Activated naive CD4-positive, alpha-beta T cell treated with anti-CD3 and anti-CD28 coated beads, Interleukin-2, amount 10 ng/mL, durations not matched to agents 7 days and 5 days (primary cell): ENCODE measurements at places on chromosomes 1 and 21.

GRCh38 chr1:145788580-145788979, 35.3 kb downstream of the RNF115 start:
- no peak overlapping the region for H3K27ac ChIP-seq
- no peak overlapping the region for H3K4me3 ChIP-seq
- no peak for DNase-seq

GRCh38 chr1:1894354-1895059, 3.6 kb upstream of the GNB1 start:
- H3K4me3 ChIP-seq: no peak overlapping the region
- peaks cover 50% of the 10 kb centered on the region for H3K27me3 ChIP-seq
- peaks cover 37% of the 10 kb centered on the region for H3K4me1 ChIP-seq
- H3K36me3 ChIP-seq: peaks cover 4% of the 10 kb centered on the region
- no peak overlapping the region for H3K27ac ChIP-seq

DNA sequence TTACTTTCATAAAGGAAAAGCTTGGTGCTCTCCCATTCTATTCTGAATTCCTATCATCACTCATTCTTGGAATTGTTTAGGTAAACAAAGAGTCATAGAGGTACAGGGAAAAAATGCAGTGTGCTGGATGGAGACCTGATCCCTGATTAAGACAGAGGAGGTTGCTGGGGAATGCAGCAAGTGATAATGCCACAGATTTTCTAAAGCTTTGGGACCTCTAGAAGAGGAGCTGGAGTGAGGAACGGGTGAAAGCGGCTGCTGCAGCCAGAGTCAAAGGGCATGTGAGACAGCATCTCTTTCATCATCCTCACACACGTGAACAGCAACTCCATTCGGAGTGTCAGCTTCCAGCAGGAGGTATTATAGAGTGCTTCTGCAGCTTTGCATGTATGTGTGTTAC, 54.9 kb upstream of the DIPK1A start:
- no peak for DNase-seq
- H3K4me1 ChIP-seq: peaks cover 15% of the 10 kb centered on the region
- peaks cover 13% of the 10 kb centered on the region for H3K27me3 ChIP-seq
- no peaks in the 10 kb centered on the region for H3K36me3 ChIP-seq
- no peak overlapping the region for H3K27ac ChIP-seq
- H3K4me3 ChIP-seq: no peak overlapping the region

- peaks cover 14% of the 10 kb centered on the region for H3K27me3 ChIP-seq
- no peak overlapping the region for H3K27ac ChIP-seq
- no peak overlapping the region for H3K4me3 ChIP-seq
- no peaks in the 10 kb centered on the region for H3K36me3 ChIP-seq
- no peak for DNase-seq
These were observed 121.2 kb upstream of the SLC44A3 start for GRCh38 chr1:94698759-94699502.

DNA sequence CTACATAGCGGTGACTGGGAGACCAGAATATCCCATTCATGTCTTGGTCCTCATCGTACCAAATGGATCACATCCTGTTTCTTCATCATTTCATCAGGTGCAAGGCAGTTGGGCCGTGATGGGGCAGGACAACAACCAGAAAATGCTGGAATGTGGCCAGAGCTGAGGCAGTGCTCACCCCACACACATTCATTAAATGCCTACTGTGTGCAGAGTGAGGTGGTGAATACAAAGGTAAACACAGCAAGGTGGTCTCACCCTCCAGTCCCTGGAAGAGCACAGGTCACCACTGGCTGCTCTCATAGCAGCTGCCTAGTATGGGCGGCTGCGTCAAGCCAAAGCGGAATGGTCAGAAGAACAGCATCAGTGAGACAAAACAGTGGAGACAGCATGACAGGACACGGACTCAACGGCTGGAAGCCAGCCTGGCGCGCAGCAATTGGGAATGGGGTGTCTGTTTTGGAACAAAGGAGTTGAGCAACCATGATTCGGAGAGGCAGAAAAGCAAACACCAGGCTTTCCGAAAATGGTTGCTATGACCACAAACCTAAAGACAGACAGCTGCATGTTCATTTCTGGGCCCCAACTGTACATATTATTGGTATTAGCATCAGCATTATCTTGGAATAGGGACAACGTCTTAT, 5.6 kb upstream of the ADAMTSL4 start:
- no peak overlapping the region for H3K27ac ChIP-seq
- H3K4me1 ChIP-seq: peaks cover 4% of the 10 kb centered on the region
- H3K27me3 ChIP-seq: peaks cover 65% of the 10 kb centered on the region
- no peak for DNase-seq
- no peaks in the 10 kb centered on the region for H3K36me3 ChIP-seq

DNA sequence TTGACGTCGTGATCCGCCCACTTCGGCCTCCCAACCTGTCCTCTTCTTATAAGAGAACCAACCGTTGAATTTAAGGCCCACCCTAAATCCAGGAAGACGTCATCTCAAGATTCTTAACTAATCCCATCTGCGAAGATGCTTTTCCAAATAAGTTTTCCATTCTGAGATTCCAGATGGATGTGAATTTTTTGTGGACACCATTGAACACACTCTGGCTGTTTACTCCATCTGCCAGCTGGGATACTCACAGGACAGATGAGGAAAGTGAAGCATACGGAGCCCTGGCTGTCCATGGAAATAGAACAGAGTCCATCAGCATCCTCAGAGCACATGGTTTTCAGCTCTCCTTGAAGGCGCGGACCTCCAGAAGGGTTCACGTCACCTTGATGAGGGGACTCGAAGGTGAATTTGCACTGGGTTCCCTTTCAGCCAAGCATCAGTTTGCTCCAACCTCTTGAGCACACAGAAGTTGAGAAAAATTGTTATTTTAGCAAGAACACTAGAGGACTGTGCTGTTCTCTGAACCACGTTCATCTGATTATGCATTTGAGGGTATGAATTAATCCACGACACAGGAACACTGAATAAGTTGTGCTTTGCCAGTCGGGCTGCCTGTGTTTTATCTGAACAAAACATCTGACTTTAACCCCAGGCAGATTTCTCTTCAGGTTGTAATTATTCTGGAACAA, 68.6 kb downstream of the KAZN start:
- H3K36me3 ChIP-seq: no peaks in the 10 kb centered on the region
- H3K27ac ChIP-seq: no peak overlapping the region
- no peak for DNase-seq
- H3K4me1 ChIP-seq: no peaks in the 10 kb centered on the region
- no peaks in the 10 kb centered on the region for H3K27me3 ChIP-seq

GRCh38 chr1:228104526-228105269, 1.6 kb upstream of the C1orf35 start:
- peak overlapping the region; percentile 94 for H3K4me3 ChIP-seq
- H3K27me3 ChIP-seq: peaks cover 6% of the 10 kb centered on the region
- peaks cover 18% of the 10 kb centered on the region for H3K36me3 ChIP-seq
- H3K27ac ChIP-seq: peak overlapping the region; percentile 86
- no peak for DNase-seq

DNA sequence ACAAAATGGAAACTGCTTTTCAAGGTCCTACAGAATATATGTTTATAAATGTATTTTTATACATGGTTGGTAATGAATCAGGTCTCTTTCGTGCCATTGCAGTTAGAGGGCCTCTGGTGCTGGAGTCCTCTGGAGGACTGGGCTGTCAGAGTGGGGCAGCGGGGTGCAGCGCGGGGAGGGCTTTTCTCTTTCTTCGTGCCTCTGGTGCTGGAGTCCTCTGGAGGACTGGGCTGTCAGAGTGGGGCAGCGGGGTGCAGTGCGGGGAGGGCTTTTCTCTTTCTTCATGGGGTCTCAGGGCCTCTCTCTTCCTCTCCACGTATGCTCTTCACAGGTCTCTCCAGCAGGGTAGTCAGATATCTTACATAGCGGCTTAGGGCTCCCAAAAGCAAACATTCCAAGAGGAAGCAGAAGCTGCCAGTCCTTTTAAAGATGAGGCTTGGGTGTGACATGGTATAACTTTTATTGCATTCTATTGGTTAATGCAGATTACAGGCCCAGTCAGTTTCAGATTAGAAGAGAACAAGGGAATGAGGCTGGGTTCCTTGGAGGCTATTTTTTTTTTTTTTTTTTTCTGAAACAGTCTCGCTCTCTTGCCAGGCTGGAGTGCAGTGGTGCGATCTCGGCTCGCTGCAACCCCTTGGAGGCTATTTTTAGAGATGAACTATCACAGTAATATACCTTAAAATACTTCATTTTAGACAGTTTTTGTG, 13.1 kb downstream of the SDCCAG8 start:
- H3K4me1 ChIP-seq: peaks cover 6% of the 10 kb centered on the region
- H3K27ac ChIP-seq: no peak overlapping the region
- no peak for DNase-seq
- H3K27me3 ChIP-seq: no peaks in the 10 kb centered on the region
